Cerebellar nuclear complex (tissue), 1 donor: ENCODE measurements at places on chromosomes 1 and 21.

GRCh38 chr1:153985941-153986761 lies at the start of gene RAB13:
TSS of gene RAB13 (minus strand) at chr1:153986339. CDS start at chr1:153986236, 103 bp downstream.
- DNase-seq: no peak

DNA sequence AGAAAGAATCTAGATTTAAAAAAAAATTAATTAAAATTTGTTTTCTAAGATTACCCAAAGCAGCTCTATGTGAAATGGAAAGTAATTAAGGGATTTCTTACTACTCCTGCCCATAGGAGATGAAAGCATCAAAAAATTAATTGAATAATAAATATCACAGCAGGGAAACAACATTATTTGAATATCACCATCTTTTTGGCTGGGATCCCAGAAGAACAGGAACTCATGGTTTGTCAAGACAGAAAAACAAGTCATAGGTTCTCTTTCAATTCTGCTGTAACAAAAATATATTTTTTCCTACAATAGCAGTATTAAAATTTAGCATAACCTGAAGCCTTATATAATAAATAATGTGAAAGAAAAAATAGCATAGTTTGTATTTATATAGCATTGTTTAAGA lies 1713.4 kb downstream of the NCAM2 start:
- DNase-seq: no peak

- DNase-seq: no peak
Observed at GRCh38 chr1:206501881-206502280, 5.5 kb upstream of the RASSF5 start.

DNA sequence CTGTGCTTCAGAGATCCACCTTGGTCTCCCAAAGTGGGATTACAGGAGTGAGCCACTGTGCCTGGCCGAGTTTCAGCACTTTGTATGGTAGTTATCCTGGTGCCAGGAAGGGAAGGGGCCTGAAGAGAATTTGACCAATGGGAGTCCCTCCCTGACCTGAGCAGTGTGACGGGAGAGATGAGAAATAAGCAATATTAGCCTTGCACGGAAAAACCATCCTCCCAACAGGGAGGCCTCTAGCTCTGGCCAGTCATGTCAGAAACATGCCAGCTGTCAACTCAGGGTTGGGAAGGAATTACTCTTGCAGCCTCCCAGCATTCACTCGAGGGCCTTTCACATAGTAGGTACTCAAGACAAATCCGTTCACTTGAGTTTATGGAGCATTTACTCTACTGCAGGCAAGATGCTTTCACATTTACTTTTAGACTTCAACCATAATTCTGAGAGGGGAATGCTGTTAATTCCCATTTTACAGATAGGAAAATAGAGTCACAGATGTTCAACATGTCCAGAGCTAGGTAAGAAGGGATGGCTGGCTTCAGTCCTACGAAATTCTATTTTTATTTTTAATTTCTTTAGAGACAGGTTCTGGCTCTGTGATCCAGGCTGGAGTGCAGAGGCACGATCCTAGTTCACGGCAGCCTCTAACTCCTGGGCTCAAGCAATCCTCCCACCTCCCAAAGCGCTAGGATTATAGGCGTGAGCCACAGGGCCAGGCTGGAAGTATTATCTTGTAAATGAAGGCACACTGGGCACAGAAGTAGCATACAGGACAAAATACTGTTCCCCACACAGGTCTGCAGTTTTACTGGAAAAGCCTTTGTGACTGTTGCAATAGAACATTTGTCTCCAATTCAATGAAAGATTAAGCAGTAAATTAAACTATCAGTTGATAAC lies 3.2 kb upstream of the ATP13A2 start:
- no peak for DNase-seq

- DNase-seq: no peak
Observed at GRCh38 chr1:28737307-28738132, 780 bp downstream of the YTHDF2 start.

GRCh38 chr1:201229771-201230635 lies 39.4 kb downstream of the IGFN1 start:
- DNase-seq: no peak

DNA sequence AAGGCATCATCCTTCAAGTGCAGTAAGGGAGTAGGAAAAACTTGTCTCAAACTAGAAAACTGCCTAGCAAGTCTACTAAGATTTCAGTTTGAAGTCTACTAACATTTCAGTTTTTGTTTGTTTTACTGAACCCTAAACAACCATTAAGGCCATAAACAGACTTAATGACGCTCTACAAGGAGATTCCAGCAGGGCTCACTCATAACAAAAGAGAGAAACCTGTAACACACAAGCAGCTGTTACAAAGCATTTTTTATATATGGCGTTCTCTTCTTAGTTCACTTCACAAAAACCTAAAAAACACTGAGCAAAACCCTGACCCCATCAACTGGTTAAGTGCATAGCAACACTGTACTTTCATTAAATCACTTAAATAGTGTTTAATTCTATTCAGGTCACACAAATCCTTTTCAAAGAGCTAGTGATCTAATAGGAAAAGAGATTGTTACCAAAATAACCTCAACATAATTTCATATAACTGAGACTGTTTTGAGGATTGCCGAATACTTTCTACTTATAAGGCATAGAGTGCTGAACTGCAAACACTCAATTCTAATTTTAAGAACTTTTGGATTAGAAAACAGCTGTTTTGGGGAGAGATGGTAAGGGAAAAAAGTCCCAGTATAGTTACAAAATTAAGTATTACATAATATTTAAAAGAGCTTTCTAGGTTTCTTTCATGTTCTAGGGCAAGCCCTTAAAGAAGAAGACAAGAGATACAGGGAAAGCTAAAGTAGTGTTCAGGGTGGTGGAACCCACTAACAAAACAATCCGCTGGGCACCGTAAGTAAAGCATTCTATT lies 1.4 kb downstream of the B3GALNT2 start:
- no peak for DNase-seq

GRCh38 chr1:64676386-64676785 lies 68.5 kb upstream of the RAVER2 start:
- DNase-seq: no peak

DNA sequence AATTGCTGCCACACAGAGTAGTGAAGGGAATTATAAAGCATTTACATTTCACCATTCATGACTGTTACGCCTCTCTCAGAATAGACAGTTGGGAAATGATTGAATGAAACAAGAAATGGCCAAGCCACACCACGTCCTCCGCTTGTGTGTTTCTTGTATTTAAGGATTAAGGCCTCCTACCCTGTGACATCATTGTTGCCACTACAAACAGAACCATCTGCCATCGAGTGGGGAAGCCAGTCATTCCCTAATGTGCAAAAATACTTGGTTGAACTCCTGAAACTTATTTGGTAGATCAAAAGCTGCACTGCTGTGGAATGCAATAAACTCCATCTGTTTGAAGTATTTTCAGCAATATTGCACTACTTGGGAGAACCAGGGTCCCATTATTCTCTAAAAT lies 99.0 kb upstream of the C1orf105 start:
- DNase-seq: no peak

DNA sequence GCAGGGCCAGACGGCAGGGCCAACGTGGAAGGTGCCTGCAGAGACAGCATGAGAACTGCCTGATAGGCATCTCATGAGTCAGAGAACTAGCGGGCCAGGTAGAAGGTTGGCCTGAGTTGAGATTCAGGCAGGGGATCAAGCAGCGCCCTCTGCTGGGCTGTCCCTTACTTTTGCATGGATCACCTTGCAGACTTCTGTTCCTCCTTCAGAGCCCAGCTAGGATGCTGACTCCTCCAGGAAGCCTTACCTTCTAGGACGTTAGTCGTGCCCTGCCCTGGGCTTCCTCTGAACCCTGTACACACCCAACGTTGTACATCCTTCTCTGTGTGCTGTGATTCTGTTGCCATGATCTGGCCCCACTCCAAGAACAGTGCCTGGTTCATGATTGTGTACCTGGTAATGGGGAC lies 231.3 kb upstream of the VAMP3 start:
- no peak for DNase-seq

DNA sequence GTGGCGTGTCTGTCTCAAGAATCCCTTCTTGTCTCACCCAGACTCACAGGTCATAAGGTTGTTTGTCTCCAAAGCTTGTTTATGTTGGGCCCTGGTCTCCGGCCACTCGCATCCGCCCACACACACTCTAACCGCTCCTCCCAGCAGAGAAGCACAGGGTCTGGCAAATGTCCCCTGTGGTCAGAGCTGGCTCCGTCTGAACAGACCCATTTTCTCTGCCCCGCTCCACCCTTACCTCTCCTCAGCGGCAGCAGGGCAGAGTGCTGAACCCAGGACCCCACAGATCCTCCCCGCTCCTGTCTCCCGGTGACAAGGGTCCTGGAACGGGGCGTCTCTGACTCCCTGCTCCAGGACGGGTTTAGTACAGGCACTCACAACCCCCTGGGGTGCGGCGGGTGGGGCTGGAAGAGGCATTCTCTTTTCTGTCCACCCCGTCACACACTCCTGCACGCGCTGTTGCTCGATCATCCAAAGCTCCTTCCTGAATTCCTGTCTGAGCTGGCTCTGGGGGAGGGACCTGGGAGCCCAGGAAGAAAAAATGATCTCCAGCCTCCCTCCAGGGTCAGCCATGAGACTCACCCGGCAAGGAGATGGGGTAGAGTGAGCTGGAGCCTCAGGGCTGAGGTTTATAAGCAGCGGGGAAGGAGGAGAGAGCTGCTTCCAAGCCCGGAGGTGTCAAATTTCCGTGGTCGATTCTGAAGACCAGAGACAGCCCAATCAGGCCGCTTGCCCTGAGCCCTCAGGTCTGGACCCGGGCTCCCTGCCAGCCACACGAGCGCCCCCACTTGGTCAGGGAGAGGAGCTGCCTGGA lies at the start of gene S100A13:
TSS of gene S100A13 (minus strand) at position 602 of the 811 bp plus-strand sequence. CDS start 1,033 bp downstream, outside the sequence.
- no peak for DNase-seq

DNA sequence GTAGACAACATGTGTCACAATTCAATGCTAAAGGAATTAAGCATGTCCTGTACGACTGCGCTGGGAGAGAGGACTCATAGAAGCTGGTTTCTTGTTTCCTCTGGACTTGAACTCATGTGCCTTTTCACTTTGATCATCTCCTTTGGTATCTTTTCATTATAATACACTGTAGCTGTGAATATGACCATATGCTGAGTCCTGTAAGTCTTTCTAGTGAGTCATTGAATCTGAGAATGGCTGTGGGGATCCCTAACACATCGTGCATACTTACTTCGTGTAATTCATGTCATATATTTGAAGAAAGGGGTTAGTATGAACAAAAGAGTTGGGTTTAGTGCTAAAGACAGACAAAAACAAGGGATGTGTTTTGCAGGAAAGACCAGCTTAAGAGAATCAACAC lies 148.1 kb upstream of the RUNX1 start:
- no peak for DNase-seq

- DNase-seq: no peak
Observed at GRCh38 chr1:7991504-7992440, 30.3 kb downstream of the PARK7 start.

- no peak for DNase-seq
Observed at GRCh38 chr1:151720554-151720953, 768 bp upstream of the RIIAD1 start.

GRCh38 chr1:117232531-117232930 lies 21.8 kb upstream of the VTCN1 start:
- no peak for DNase-seq

GRCh38 chr1:203649551-203649998 lies 22.9 kb downstream of the ATP2B4 start:
- DNase-seq: no peak

- no peak for DNase-seq
Observed at GRCh38 chr21:28719723-28720122, 273.0 kb downstream of the LTN1 start.

DNA sequence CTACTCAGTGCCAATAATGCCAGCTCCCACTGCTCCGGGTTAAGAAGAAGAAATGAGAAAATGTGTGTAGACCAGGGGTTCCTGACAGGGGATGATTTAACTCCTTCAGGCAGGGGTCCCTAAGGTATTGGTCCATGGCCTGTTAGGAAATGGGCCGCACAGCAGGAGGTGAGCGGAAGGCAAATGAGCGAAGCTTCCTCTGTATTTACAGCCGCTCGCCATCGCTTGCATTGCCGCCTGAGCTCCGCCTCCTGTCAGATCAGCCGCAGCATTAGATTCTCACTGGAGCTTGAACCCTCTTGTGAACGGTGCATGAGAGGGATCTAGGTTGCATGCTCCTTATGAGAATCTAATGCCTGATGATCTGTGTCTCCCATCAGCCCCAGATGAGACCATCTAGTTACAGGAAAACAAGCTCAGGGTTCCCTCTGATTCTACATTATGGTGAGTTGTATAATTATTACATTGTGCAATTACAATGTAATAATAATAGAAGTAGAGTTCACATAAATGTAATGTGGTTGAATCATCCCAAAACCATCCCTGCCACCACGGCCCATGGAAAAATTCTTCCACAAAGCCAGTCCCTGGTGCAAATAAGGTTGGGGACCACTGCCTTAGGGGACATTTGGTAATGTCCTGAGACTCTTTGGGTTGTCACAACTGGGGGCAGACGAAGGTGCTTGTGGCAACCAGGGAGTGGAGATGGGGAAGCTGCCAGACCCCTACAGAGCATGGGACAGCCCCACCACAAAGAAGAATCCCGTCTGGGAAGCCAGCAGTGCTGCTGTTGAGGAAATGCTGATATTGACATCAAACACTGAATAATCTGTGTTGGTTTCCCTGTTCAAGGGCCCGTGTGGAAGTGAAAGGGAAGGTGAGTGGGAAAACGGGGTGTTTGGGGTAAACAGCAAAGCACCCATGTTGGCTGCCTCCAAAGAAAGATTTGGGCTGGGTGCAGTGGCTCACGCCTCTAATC lies 60.8 kb downstream of the DHRS3 start:
- no peak for DNase-seq

GRCh38 chr1:211632808-211633523 lies 42.5 kb downstream of the NEK2 start:
- DNase-seq: no peak

DNA sequence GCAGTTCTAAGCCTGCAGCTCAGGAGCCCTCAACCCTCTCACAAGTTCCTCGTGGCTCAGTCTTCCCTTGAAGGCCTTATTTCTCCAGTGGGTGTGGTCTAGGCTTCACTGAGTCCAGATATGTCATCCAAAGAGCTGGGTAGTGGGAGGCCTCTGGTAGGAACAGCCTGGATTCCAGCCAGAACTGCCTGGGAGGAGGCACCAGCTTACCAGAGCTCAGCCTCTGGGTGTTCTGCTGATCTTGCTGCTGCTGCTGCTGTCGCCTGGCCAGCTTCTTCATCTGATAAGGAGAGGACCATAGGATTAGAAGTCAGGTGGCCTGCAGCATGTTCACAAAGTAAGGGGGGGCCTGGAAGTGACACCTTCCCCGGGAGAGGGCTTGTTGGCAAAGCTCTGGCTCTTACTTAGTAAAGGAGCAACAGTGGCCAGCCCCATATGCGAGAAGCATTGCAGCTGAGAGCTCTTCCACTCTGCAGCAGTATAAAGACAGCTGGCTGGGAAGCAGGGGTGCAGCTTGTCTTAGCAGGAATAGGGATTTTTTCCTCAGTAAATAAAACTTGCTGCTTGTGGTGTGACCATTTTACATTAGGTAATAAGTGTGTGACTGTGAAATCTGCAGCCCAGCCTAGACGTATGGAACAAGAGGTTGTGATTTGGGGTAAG lies 148.5 kb downstream of the LMX1A start:
- no peak for DNase-seq

GRCh38 chr1:71054281-71054731 lies 6.7 kb upstream of the PTGER3 start:
- DNase-seq: no peak

- no peak for DNase-seq
Observed at GRCh38 chr1:235169986-235170385, 8.9 kb upstream of the RBM34 start.

- no peak for DNase-seq
Observed at GRCh38 chr21:24424776-24425175, 1182.5 kb downstream of the MRPL39 start.
